ENCODE measurements at places on chromosomes 6 and 20. TPM values are rescaled to one million over a fixed set of nuclear protein-coding genes. Genes with fewer than 3 reads are reported as not detected.

Gene GCM1
- not detected for total RNA-seq

Gene NPBWR2
- not detected for total RNA-seq

Gene BHLHE23
- not detected for total RNA-seq

Gene MTFR2
- 18.8 TPM for total RNA-seq

Gene MRPL14
- total RNA-seq: 48.7 TPM

Gene LRRC73
- 0.11 TPM for total RNA-seq

Gene CST2
- total RNA-seq: not detected

Gene PPP1R14C
- total RNA-seq: 1.4 TPM

Gene PKIB
- total RNA-seq: not detected

Gene ZSWIM3
- total RNA-seq: 6.5 TPM

Gene SDC4
- total RNA-seq: 91.3 TPM

Gene DNAH8
- total RNA-seq: 0.11 TPM

Gene PTCRA
- not detected for total RNA-seq

Gene C6orf52
- total RNA-seq: 7.4 TPM

Gene GRM4
- not detected for total RNA-seq

Gene HLA-DRB5
- total RNA-seq: 1.1 TPM

Gene TMEM217
- 6.6 TPM for total RNA-seq

Gene CST3
- 3.0 TPM for total RNA-seq

GRCh38 chr6:87473419-87473903 is 687 bp downstream of the SLC35A1 start:
- H3K27me3 ChIP-seq: no peaks in the 10 kb centered on the region
- H3K4me3 ChIP-seq: peak overlapping the region; percentile 76
- peaks cover 10% of the 10 kb centered on the region for H3K4me1 ChIP-seq

- H3K27ac ChIP-seq: no peak overlapping the region
- H3K4me3 ChIP-seq: no peak overlapping the region
- H3K4me1 ChIP-seq: no peaks in the 10 kb centered on the region
- no peaks in the 10 kb centered on the region for H3K36me3 ChIP-seq
Observed at GRCh38 chr6:17130786-17131185, 28.9 kb downstream of the STMND1 start.

- DNase-seq: no peak
- H3K36me3 ChIP-seq: no peaks in the 10 kb centered on the region
- H3K4me3 ChIP-seq: no peak overlapping the region
- H3K4me1 ChIP-seq: no peaks in the 10 kb centered on the region
Observed at GRCh38 chr6:95017922-95018321, 559.4 kb upstream of the MANEA start.

GRCh38 chr6:106976270-106976669 is 1.7 kb upstream of the CD24 start:
- H3K36me3 ChIP-seq: no peaks in the 10 kb centered on the region
- no peak overlapping the region for H3K27ac ChIP-seq
- H3K4me3 ChIP-seq: no peak overlapping the region
- H3K27me3 ChIP-seq: peaks cover 22% of the 10 kb centered on the region
- DNase-seq: no peak

- DNase-seq: no peak
- no peaks in the 10 kb centered on the region for H3K27me3 ChIP-seq
- H3K4me1 ChIP-seq: no peaks in the 10 kb centered on the region
- H3K36me3 ChIP-seq: no peaks in the 10 kb centered on the region
- no peak overlapping the region for H3K27ac ChIP-seq
- H3K4me3 ChIP-seq: no peak overlapping the region
Observed at GRCh38 chr6:134657751-134658527, 292.0 kb downstream of the ALDH8A1 start.

DNA sequence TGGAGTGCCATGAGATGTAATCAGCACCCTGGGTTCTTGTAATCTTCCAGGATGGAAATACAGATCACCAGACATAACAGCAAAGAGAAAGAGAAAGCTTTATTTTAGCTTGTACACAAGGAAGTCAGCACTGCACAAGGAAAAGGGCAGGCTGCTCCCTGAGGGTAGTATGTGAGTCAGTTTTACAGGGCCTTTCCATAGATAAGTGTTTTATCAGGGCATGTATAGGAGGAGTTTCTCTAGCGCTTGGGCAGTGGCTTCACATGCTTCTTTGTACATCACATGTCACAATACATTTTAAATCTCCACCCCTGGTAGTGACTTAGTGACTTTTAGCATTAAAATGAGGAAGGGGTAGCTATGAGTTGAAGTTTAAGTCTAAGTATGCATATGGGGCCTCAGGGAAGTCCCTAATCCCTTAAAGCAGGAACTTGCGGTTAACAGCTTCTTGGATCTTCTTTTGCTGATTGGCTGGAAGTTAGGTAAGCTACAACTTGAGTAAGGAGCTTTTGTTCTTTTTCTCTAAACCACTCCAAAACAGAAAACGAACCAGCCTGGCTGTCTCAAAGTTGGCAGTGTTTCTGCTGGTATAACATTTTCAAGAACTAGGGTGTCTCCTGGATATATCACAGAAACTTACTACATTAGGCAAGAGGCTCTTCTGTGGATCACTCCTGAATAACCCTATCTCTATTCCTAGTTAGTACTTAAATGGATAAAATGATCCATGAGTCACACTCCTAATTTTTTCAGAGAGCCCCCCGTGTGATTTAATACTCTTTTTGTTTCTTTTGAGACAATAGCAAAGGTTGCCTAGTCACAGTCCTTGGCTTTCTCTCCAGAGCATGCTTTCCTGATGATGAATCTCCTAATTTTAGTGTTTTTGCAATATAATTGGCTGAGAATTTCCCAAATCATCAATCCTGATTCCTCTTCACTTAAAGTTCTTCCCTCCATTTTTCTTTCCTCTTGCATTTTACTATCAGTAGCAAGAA is 60.2 kb downstream of the MRAP2 start:
- no peak overlapping the region for H3K4me3 ChIP-seq
- DNase-seq: no peak
- no peaks in the 10 kb centered on the region for H3K27me3 ChIP-seq

GRCh38 chr20:53631909-53632662 is 38.4 kb upstream of the ZNF217 start:
- no peak overlapping the region for H3K27ac ChIP-seq
- no peak for DNase-seq
- H3K27me3 ChIP-seq: no peaks in the 10 kb centered on the region
- H3K4me3 ChIP-seq: no peak overlapping the region
- no peaks in the 10 kb centered on the region for H3K36me3 ChIP-seq
- H3K4me1 ChIP-seq: peaks cover 13% of the 10 kb centered on the region

DNA sequence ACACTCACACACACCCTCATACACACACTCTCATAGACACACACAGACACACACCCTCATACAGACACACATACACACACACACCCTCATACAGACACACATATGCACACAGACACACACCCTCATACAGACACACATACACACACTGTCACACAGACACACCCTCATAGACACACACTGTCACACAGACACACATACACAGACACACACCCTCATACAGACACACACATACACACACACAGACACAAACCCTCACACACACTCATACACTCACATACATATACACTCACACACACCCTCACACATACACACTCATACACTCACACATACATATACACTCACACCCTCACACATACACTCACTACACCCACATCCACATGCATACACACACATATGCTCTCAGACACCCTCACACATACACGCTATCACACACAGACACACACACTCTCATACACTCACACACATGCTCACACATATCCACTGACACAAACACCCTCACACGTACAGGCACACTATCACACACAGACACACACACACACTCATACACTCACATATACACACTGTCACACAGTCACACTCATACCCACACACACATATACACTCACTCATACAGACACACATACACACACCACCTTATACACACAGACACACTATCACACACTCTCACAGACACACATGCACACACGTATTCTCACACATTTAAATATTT is 9.1 kb downstream of the ADIG start:
- H3K27ac ChIP-seq: no peak overlapping the region
- H3K27me3 ChIP-seq: no peaks in the 10 kb centered on the region
- H3K4me1 ChIP-seq: no peaks in the 10 kb centered on the region
- no peak overlapping the region for H3K4me3 ChIP-seq
- no peak for DNase-seq
- no peaks in the 10 kb centered on the region for H3K36me3 ChIP-seq

- DNase-seq: no peak
- H3K27ac ChIP-seq: no peak overlapping the region
- H3K4me1 ChIP-seq: peaks cover 15% of the 10 kb centered on the region
- no peaks in the 10 kb centered on the region for H3K36me3 ChIP-seq
Observed at GRCh38 chr20:53399083-53399482, 194.6 kb downstream of the ZNF217 start.

DNA sequence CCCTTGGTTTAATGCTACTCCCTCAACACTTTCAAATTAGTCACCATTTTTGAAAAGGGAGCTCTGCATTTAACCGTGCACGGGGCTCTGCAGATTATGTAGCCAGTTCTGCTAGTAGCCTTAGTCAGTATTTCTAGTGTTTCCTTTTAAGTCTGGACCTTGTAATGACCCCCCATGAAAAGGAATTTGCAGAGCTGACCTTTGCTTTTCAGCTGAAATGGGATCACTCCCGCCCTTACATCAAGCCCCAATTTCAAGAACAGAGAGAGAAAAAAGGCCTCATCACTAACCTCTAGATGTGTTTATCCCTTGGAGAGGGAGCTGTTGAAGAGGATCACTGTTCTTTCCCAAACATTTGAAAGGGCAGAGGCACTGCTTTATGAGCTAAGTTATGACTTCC is 490.7 kb upstream of the BTBD3 start:
- no peaks in the 10 kb centered on the region for H3K36me3 ChIP-seq
- H3K27ac ChIP-seq: no peak overlapping the region
- DNase-seq: no peak
- H3K27me3 ChIP-seq: no peaks in the 10 kb centered on the region

GRCh38 chr20:63156221-63156671 is 59.7 kb downstream of the YTHDF1 start:
- no peak overlapping the region for H3K4me3 ChIP-seq
- no peaks in the 10 kb centered on the region for H3K27me3 ChIP-seq
- H3K36me3 ChIP-seq: no peaks in the 10 kb centered on the region
- H3K4me1 ChIP-seq: no peaks in the 10 kb centered on the region
- no peak overlapping the region for H3K27ac ChIP-seq

DNA sequence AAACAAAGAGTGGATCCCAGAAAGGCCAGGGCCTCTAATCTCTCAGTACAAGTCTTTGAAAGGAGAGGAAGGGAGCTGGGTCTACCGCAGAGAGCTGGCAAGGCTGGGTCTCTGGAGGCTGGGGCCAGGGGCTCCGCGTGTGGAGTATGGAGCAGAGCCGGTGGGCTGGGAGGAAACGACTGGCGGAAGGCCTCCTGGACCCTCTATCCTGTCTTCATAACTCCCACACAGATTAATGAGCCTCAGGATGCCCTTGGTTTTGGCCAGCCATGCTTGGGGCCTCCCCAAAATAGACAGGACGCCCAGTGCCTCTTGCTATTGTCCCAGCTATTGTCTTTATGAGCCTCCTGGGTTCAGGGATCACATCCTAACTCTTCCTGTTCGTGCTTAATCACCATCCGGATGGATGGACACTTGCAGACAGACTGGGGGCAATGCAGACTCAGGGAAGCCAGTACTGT is 306.4 kb downstream of the DHX35 start:
- H3K4me1 ChIP-seq: no peaks in the 10 kb centered on the region
- no peaks in the 10 kb centered on the region for H3K36me3 ChIP-seq
- H3K4me3 ChIP-seq: no peak overlapping the region
- no peak for DNase-seq
- no peak overlapping the region for H3K27ac ChIP-seq
- no peaks in the 10 kb centered on the region for H3K27me3 ChIP-seq

GRCh38 chr6:35087361-35088280 is 53.5 kb downstream of the TCP11 start:
- H3K4me3 ChIP-seq: no peak overlapping the region
- no peaks in the 10 kb centered on the region for H3K36me3 ChIP-seq
- no peak for DNase-seq
- no peaks in the 10 kb centered on the region for H3K27me3 ChIP-seq
- no peak overlapping the region for H3K27ac ChIP-seq
- H3K4me1 ChIP-seq: no peaks in the 10 kb centered on the region

GRCh38 chr6:78578430-78578829 is 288.9 kb upstream of the IRAK1BP1 start:
- H3K36me3 ChIP-seq: no peaks in the 10 kb centered on the region
- H3K27ac ChIP-seq: no peak overlapping the region
- no peaks in the 10 kb centered on the region for H3K27me3 ChIP-seq
- H3K4me1 ChIP-seq: no peaks in the 10 kb centered on the region

GRCh38 chr20:64133951-64134407 is 26.6 kb upstream of the NPBWR2 start:
- H3K4me1 ChIP-seq: no peaks in the 10 kb centered on the region
- no peak overlapping the region for H3K27ac ChIP-seq
- H3K36me3 ChIP-seq: no peaks in the 10 kb centered on the region
- peaks cover 4% of the 10 kb centered on the region for H3K27me3 ChIP-seq
- no peak for DNase-seq

- H3K36me3 ChIP-seq: no peaks in the 10 kb centered on the region
- no peaks in the 10 kb centered on the region for H3K27me3 ChIP-seq
- DNase-seq: no peak
- no peak overlapping the region for H3K4me3 ChIP-seq
Observed at GRCh38 chr6:151616091-151616513, 122.3 kb downstream of the CCDC170 start.

DNA sequence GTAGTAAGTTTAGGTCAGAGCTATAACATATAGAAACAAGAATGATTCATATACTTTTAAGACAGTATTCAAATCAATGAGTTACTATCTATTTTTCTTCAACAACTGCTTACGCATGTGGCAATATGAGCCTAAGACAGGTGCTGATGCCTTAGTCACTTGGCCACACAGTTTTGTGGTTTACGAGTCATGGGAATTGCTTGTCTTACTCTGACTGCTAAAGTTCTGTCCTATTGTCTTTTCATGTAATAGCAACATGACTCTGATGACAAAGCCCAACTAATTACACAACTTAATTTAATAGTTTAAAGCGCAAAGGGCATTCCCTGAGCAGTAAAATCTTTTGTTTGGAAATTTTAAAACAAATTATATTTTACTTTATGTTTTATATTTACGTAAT is 159.3 kb upstream of the CENPW start:
- H3K27me3 ChIP-seq: no peaks in the 10 kb centered on the region
- no peak for DNase-seq
- no peak overlapping the region for H3K27ac ChIP-seq
- H3K36me3 ChIP-seq: no peaks in the 10 kb centered on the region
- H3K4me1 ChIP-seq: no peaks in the 10 kb centered on the region

- no peaks in the 10 kb centered on the region for H3K27me3 ChIP-seq
- DNase-seq: no peak
- H3K4me3 ChIP-seq: no peak overlapping the region
- H3K36me3 ChIP-seq: no peaks in the 10 kb centered on the region
- H3K27ac ChIP-seq: no peak overlapping the region
Observed at GRCh38 chr6:134546962-134547645, 229.2 kb upstream of the SGK1 start.
